H54 (cell line): ENCODE measurements at places on chromosomes 2 and 18.

GRCh38 chr2:219245148-219245898, at the start of the genes GLB1L and STK16:
Gene GLB1L (minus strand): TSS chr2:219245444. CDS start chr2:219243573, 1,871 bp downstream.
Gene STK16 (plus strand): TSS chr2:219245479. CDS start chr2:219246000, 521 bp downstream.
- peak; percentile 92 for DNase-seq

DNA sequence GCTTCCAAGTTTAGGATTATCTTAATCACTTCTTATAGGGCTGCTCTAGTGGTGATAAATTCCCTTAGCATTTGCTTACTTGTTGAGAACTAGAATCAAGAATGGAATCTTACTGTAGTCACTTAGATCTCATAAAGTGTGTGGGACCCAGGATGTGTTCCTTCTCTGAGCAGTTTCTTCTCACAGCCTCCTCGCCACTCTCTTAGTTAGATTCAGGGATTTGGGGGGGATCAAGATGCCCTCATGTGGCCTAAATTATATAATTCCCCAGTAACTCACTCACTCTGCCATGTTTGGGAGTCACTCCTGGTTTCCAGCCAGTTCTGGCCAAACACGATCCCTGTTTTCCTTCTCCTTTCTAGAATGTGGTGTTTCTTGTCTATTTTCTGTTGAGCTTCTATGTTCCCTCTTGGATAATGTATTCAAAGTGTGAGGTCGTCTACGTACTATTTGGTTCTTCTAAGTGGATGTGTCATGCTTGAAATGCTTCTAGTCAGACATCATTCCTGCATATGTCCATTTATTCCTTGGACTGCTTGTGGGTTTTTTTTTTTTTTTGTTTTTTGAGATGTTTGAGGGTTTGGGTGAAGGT, 414.9 kb upstream of the SYT4 start:
- DNase-seq = no peak

DNA sequence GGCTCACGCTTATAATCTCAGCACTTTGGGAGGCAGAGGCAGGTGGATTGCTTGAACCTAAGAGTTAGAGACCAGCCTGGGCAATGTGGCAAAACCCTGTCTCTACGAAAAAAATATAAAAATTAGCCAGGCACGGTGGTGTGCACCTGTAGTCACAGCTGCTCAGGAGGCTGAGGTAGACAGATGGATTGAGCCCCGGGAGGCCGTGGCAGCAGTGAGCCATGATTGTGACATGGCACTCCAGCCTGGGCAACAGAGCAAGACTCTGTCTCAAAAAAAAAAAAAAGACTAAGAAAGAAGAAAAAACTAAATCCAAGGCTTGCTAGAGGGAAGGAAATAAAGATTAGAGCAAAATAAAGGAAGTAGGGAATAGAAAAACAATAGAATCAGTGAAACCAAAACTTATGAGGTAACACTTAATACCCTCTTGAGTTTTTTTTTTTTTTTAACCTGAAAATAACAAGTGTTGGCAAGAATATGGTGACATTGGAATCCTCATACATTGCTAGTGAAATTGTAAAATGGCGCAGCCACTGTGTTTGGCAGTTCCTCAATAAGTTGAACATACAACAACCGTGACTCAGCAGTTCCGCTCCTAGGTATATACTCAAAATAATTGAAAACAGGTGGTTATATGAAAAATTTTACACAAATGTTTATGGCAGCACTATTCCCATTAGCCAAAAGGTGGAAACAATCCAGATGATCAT, 85.2 kb downstream of the EML4 start:
- DNase-seq = no peak

- DNase-seq = no peak
Observed at GRCh38 chr18:11468120-11468519, 141.3 kb upstream of the SLC35G4 start.

GRCh38 chr2:163734881-163735684, 725 bp downstream of the FIGN start:
- no peak for DNase-seq

DNA sequence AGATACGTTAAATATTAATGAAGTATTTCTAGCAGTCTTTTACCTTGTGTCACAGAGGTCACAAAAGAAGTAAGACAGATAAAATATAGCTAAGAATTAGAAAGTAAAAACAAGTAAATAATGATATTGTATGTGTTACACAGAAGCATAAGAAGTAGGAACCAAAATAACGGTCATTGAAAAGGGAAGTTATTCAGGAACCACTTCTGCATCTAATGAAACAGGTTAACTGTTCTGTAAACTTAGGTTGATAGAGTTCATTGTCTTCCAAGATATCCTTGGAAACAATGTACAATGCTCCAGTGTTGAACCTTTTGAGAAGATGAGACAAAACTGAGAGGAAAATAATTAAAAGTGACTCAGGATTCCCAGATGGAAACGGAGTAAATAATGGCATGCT, 57.1 kb upstream of the CD302 start:
- no peak for DNase-seq

GRCh38 chr2:215765729-215766360, 247.5 kb downstream of the MREG start:
- no peak for DNase-seq

- no peak for DNase-seq
Observed at GRCh38 chr2:232103140-232103737, 141.7 kb downstream of the DIS3L2 start.

- DNase-seq = no peak
Observed at GRCh38 chr2:240161087-240161750, 20.8 kb upstream of the OTOS start.

DNA sequence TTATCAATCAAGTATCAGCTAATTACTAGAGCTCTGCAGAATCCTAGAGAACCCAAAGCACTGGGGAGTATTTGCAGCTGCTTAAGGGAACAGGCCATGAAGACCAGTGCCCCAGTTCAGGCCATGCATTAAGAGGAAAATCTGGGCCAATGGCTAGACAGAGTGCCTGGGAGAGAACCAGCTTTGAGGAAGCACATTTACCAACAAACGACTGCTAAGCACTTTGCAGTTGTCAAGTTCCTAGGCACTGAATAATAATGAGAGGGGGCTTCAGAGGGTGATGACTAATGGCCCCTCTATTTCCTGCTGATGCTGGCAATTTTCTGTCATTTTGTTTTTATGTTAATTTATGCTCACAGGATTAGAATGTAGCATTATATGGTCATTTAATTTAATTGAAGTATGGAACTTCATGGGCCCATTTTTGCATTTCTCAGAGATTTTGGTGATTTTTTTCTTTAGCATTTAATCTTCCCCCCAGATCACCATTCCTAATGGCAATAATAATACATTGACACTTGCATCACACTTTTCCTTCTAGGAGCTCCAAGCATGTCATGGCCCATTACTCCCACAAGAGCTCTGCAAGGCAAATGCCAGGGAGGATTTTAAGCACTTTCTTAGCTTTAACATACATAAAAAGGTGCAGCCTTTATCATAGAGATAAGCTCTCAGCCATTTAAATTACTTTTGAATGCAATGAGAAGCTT, 147.7 kb upstream of the SPATS2L start:
- DNase-seq = no peak
